NCI-H2081 (cell line): ENCODE measurements at places on chromosomes 4 and X.

- DNase-seq: no peak
Measured at GRCh38 chr4:10732235-10732913, 47.8 kb upstream of the CLNK start.

DNA sequence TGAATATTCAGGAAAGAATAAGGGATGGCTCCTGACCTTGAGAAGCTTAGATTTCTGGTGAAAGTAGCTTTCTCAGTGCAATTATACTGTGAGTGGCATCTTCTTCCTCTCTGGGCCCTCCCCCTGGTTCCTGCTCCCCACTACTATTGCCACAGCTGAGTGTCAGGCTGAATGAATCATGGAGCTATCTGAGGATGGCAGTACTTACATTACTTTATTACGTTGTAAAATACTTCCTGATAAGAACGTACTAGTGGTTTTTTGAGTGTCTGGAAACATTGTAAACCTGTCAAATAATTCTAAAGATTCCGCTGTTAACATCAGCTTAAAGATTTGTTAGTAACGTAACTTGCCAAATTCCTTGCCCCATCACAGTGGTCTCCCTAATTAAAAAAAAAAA is 36.2 kb downstream of the ARHGAP10 start:
- DNase-seq: no peak

GRCh38 chrX:30982467-30982866 is 89.4 kb downstream of the FTHL17 start:
- DNase-seq: no peak

DNA sequence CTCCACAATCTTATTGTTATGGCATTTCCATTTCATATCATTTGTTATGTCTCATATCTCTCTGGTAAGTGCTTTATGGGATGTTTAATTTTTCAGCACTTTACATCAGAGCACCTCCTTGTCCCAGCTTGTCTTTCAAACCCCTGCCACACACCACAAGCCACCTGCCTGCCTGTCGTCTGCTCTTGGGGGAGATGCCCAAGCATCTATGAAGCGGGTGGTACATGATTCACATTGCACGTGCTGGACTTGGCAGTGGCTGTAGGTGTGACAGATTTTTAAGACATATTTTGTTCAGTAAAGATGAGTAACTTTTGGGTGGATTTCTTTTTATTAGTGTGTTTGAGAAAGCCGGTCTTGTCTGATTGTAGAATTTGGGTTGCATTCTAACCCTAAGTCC is 14.2 kb upstream of the SPATA4 start:
- no peak for DNase-seq

DNA sequence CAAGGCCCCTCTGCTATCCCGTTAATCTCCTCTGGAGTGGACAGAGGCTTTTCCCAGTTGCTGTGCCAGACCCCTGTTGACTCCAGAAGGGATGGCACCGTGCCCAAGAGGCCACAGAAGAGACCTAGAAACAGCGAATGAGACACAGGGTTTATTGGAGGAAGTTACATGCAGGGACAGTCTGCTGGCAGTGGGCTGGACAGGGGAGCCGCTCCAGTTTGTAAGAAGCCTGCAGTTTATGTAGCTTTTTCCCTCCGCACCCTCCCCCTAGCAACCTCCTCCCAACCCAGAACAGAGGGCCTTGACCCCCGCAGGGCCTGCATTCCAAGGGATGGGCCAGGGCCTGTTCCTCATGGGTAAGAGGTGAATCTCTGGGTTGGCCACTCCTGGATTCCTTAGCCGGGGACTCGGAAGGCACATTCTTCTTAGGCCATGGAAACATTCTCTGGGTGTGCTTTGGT is 216.8 kb upstream of the PSAPL1 start:
- DNase-seq: no peak

DNA sequence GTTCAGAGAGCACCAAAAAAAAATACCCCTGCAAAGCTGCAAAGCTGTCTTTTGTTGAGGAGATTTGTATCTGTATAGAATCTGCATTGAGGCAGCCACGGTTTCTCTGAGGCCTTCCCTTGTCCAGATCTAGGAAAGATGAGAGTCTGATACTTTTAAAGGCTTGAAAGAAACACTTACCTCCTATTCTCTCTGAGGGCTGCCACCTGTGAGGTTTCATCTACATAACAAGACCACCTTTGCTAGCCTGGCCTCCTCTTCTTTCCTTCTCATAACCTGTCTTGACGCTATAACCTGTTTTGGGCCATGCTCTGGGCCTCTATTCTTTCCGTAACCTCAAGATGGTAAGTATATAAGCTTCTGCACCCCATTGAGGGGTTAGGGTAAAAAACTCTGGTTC is 779.6 kb upstream of the HTR2C start:
- DNase-seq: no peak

DNA sequence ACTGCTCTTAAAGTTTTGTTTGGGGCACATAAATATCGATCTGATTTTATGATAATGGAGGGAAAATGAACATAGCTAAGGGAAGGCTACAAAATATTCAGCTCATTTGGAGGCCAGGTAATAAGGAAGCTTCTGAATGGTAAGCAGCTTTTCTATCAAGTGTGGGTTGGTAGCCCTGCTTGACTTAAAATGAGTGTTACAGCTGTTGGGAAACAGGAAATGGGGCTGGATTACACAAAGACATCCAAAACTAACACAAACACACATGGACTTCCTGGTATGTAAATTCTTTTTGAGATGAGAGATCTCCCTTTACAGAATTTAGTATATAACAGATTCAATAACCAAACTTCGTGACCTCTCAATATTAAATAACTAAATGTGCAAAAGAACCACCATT is 58.0 kb downstream of the FGF16 start:
- peak; percentile 5 for DNase-seq

DNA sequence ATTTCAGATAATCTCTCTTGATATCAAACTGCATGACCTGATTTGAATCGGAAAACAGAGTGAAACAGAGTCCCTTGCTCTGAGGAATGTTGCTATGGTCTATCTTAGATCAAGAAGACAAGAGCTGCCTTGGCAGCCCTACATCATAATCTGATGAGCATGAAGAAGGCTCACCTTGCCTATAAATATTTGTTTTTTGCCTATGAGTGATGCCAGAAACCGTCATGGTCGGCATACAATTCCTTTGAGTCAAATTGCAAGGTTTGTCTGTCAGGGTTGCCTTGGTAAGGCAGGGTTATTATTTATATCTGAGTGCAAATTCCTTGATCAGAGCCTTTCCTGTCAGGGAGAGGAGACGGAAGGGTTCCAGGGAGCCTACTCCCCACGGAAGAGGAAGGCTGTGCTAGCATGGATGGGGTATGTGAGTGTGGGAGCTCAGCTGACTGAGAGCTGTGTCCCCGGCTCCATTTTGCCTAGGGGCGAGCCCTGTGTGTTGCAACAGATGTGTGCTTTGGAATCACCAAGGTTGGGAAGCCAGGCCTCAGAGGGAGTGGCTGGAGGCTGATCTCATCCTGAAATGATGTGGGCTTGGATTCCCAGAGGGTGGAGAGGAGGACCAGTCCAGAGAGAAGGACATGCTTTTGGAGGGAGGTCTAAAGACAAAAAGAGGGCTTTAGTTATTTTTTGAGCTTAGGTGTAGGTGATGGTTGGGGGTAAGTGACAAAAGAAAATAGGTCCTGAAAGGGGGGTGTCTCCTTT is 43.6 kb downstream of the RTL9 start:
- DNase-seq: no peak

DNA sequence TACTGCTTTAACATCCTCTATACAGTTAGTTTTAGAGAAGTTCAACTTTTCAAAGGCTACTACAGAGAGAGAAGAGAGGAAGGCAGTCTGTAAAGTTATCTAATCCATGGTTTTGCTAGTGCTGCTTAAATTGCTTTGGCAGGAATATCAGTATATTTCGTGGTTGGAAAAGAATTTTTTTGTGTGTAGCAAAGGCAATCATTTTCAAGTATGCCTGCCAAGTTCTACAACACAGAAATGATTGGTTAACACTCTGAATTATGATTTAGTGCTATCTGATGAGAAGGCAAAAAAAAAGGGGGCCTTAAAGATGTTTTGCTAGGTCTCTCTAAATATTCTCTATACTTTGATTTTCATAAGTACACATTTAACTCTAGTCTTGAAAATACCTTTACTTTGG is 133.1 kb downstream of the JADE1 start:
- no peak for DNase-seq

- no peak for DNase-seq
Measured at GRCh38 chr4:97866821-97867556, 276.3 kb downstream of the STPG2 start.
